ENCODE measurements at places on chromosomes 5 and 9.

DNA sequence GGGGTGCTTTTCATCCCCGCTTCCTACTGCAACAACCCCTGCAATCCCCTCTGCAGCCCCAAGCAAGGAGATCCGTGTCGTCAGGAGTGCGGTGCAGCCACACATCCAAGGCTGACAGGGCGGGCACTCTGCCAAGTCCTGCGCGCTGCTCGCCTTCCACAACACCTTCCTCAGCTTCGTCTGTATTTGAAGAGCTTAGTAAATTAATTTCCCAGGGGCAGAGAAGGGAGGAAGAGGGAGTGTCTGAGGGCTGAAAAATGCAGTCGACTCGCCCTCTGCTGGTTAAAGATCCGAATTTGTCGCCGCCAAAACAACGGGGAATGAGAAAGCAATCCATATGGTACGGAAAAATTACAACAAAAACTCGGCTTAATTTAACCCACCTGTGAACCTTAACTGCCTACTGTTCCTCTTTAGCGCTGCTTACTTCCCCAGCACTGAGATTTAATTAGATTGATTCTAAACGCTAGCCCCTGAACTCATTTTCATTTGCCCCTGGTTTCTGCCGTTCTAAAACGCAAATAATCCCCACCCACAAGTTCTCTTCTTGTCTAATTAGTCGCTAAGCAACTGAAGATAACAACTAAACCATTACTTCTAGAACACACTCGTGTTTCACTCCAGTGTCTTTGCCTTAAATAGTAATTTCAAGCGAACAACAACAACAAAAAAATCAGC, 10.9 kb upstream of the PCDHB1 start:
- no peak for DNase-seq

GRCh38 chr9:93071464-93071863, 13.0 kb downstream of the SUSD3 start:
- no peak for DNase-seq

- DNase-seq = no peak
Measured at GRCh38 chr5:169933127-169933526, 47.2 kb downstream of the INSYN2B start.

GRCh38 chr5:122756264-122756911, 18.5 kb upstream of the SNX2 start:
- DNase-seq = no peak

GRCh38 chr5:134018154-134018985, 13.6 kb upstream of the VDAC1 start:
- no peak for DNase-seq

GRCh38 chr5:64331597-64332277, 166.1 kb downstream of the RNF180 start:
- no peak for DNase-seq

- DNase-seq = no peak
Measured at GRCh38 chr9:5355817-5356216, 16.1 kb upstream of the RLN1 start.

DNA sequence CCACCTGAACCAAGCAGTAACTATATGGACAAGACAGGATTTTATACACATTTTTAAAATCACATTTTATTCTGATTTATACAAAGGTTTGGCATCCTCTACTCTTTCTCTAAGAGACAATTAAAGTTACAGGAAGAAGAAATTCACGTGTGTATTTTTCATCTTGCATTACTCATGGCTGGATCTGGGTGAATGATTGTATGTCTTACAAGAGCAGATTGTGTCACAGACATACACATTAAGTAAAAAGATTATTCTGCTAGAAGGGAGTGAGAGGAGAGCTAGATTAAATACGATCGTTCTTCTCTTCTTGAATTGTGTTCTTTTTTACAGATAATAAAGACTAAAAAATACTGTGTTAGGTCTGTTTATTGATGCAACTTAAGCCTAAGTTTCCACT, 20.8 kb upstream of the CEP120 start:
- no peak for DNase-seq

DNA sequence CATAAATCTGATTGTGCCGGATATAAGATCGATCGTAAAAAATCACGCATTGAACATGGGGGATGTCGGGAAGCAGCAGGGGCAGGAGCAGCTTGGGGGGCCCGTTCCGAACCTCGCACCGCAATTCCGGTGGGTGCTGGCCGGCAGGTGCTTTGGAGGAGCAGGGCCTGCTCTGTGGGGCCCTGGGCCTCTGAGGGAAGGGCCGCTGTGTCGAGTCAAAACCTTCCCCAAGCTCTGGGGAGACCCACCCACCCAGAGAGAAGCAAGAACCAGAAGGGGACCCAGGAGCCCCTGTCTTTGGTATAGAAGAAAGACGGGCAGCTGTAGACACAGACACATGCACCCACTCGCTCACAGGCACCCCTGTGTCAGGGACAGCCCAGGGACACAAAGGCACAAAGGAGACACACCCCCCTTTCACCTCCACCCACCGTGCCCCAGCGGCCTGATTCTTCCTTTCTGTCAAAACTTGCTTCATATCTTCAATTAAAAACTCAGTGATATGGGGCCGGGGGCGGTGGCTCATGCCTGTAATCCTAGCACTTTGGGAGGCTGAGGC, 49.4 kb upstream of the ZBTB43 start:
- no peak for DNase-seq

- DNase-seq = no peak
Measured at GRCh38 chr5:21173526-21173925, 1185.5 kb upstream of the CDH18 start.

GRCh38 chr5:32814620-32815019, 103.5 kb downstream of the NPR3 start:
- no peak for DNase-seq

DNA sequence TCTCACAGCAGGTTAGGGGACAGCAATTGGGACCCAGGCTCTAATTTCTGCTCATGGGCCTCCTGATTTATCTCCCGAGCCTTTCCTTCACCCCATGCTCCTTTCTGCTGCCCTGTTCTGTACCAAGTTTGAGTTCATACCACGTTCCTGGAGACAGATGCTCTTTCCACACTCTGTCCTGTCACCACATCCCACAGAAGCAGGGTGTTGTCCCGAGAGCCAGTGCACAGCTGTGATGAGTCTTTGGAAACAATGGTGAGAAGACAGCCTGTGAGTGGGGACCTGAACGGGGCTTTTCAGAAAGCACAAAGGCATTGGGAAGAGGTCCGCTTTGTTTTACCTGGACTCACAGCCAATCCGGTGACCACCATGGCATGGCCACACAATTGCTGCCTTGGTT, 17.4 kb downstream of the WDR31 start:
- no peak for DNase-seq

- no peak for DNase-seq
Measured at GRCh38 chr5:2658447-2658846, 93.0 kb downstream of the IRX2 start.

DNA sequence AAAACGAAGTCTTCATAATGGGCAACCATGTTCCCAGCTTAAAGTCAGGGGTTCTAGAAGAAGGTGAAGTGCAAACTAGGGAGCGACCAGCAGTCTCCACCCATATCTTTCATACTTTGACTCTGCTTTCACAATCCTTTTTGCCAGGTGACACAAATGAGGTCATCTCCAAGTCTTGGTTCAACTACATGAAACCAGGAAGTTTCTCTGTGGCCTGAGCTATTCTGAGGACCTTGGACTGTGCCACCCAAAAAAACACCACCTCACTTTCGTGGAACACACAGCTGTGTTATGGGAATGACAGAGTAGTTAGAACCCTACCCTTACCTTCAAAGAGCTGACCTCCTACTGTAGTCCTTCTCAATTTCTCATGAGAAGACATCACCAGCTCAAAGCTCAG, 309.2 kb downstream of the AGTPBP1 start:
- DNase-seq = no peak

DNA sequence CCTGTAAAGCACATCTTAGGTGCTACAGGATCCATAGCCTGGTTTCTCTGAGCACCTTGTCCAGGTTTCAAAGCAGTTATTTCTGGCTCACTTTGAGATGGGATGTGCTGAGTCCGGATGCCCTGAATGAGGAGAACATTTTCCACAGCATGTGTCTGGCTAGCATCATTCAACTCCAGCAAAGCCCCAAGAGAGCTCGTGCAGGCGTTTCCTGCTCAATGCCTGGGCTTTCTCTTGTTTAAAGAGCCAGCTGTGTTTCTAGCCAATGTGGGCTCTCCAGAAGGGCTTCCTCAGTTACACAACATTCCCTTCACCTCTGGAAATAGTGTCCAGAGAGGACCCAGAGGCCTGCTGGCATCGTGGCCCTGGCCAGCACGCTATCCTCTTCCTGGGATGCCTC, 411.7 kb downstream of the DMAC1 start:
- no peak for DNase-seq

DNA sequence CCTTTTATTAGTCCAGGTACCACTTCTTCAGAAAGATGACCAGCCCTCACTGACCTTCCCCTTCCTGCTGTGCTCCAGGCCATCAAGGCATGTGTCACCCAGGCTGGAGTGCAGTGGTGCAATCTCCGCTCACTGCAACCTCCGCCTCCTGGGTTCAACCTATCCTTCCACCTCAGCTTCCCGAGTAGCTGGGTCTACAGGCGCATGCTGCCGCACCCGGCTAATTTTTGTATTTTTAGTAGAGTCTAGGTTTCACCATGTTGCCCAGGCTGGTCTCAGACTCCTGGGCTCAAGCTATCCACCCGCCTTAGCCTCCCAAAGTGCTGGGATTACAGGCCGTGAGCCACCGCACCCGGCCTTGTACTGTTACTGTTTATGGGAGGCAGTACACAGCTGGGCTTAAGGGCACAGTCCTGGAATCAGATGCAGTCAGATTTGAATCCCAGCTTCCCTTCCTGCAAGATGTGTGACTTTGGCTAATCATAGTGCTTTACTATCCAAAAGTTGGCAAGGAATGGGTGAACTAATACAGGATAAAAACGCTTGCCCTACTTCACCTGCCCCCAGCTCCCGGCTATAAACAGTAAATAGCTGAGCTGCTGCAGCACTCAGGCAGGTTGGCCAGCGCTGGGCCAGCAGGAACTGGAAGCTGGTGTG, 483 bp upstream of the EIF4EBP3 start:
- no peak for DNase-seq

- DNase-seq = no peak
Measured at GRCh38 chr5:6840136-6840793, 127.0 kb downstream of the TENT4A start.
